ENCODE measurements at places on chromosomes 16 and 17.

DNA sequence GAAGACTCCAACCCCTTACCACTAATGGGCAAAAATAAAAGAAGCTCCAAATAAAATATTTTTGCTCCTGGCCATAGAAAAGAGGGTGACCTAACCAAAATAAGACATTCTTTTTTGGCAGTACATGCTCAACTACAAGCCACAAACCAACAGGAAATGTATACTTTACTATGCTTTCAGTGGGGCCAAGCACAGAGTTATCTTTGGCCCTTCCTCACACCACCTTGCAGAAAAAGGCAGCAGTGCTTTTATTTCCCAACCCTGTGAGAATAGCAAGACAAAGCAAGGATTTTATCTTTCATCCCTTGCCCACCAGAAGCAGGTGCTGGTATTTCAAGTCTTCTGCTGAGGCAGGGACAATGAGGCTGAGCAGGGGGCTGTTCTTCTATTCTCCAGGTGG, 1493.1 kb downstream of the CDH11 start:
- DNase-seq: no peak

- DNase-seq: no peak
These were observed 395 bp downstream of the STXBP4 start for GRCh38 chr17:54968988-54969332.

GRCh38 chr17:16945663-16946218, 26.2 kb downstream of the TNFRSF13B start:
- DNase-seq: no peak

DNA sequence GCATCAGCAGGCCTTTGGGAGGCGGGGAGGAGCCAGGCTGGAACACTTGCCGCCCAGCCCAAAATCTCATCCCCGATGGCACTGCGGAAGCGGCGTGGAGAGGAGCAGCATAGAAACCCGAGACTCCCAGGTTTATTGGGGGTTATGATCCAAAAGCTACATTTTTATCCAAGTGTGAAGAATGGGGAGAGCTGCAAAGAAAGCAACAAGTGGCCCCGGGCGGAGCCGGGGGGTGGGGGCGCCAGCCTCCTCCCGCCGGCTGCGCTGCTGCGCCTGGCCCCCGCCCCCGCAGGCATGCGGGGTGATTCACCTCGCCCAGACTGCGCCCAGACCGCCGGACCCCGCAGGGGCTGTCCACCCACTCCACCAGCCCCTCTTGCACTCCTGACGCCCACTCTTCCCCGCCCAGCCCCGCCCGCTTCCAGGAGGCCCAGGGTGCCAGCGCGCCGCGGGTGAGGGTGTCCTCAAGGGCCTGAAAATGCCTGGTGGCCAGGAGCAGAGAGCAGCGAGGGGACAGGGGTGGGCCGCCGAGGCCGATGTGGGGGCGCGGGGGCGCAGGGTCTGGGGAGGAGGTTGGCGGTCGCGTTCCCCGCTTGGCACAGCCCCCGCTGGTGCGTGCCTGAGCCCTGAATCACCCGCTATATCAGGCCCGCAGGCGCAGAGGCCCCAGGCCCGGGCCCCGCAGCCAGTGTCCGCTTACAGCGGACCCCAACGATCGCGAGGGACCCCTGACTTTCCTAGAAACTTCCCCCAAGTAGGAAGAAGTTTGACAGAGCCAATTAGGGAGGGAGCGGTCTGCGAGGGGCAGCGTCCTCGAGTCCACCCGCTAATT, 1.3 kb downstream of the CAVIN1 start:
- no peak for DNase-seq

DNA sequence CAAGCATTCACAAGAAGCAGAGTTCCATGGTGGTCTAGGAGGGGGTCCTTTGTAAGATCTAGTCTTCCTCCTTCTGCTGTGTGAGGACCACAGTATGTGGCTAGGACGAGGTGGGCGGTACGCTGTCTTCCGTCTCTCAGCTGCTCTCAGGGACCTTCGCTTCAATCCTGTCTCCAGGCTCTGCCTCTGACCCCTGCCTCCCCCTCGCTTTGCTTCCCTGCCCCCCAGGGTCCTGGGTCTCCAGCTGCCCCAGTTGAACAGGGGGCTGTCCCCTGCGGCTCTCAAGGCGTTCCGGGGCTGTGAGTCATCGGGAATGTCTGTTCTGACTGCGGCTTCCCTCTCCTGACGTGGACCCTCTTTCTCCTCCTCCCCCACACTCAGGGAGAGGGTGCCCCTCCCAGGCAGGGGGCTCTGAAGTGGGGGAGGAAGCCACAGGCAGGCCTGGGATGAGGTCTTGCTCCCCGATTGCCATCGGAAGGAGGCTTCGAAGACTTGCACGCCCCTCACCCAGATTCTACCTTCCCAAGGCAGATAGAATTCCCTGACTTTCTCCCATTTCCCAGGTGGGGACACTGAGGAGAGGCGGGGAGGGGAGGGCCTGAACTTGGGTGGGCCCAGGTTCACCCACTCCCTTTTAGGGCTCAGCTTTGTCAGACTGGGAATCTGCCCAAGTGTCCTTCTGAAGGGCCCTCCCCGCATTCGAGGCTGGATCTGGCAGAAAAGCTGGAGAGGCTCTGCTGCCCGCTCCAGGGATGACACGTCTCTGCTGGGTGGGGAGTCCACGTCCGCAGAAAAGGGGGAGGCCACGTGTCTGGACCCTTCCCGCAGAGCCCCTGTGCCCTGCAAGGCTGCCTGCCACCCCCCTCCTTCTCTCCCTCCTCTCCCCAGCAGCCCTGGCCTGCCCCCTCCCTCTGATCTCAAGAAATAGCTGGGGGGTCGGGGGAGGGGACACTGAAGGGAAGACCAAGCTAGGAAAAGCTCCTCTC, 9.1 kb upstream of the COL1A1 start:
- DNase-seq: no peak

All from NCI-H187 (cell line).